ENCODE measurements at places on chromosomes 2 and 18.

GRCh38 chr2:234410526-234410925, 86.4 kb downstream of the ARL4C start:
- DNase-seq, result no peak

DNA sequence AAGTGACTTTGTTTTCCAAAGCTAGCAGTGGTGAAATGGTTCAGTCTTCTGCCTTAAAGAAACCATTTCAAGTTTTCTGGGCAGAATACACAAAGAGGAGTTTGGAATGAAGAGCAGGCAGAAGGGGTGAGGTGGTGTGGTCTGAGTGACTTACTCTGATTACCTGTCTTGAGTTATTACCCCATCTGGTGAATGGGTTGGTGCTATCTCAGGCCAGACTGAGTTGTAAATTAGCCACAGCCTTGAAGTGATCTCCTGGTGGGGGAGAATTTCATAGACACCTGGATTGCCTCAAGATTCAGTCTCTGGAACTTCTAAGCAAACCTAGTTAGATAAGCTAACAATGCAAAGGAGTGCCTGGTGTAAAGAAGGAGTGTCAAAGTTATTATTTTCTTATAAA, 983.5 kb upstream of the NXPH2 start:
- DNase-seq, result no peak

- no peak for DNase-seq
Observed at GRCh38 chr2:173903601-173904394, 61.4 kb downstream of the SP3 start.

DNA sequence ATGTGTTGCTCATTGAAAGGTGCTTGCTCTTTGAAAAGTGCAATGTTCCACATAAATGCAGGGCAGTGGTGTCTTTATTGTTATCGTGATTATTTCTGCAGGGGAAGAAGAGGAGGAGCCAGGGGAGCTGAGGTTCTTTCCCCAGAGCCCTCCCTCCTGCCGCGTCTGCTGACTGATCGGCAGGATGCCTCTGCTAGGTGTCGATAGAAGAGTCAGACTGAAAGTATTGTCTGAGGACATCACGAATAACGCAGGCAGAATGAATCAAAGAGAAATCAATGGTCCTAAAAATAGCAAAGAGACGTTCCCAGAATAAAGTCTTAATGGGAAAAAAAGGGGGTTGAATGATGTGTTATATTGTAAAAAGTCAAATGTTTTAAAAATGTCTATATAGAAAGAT, 47.4 kb upstream of the SIX3 start:
- no peak for DNase-seq

GRCh38 chr2:46460241-46460921, 19.0 kb upstream of the TMEM247 start:
- no peak for DNase-seq

DNA sequence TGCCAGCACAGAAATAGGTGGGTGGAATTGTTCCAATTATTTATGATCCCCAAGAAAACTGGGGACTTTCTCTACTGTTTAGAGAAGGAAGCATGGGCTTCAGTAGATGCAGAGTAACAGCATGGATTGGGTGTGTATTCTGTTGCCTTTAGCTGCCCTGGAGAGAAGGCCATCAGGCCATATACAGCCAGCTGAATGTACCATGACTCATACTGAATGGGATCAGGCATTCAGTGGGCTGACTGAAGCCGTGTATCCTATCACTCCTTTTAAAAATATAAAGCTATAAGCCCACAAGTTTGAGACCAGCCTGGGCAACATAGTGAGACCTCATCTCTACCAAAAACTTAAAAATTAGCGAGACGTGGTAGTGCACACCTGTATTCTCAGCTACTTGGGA, 16.7 kb upstream of the PLEKHM3 start:
- DNase-seq, result no peak

GRCh38 chr2:128346291-128347170, 27.9 kb upstream of the HS6ST1 start:
- no peak for DNase-seq

DNA sequence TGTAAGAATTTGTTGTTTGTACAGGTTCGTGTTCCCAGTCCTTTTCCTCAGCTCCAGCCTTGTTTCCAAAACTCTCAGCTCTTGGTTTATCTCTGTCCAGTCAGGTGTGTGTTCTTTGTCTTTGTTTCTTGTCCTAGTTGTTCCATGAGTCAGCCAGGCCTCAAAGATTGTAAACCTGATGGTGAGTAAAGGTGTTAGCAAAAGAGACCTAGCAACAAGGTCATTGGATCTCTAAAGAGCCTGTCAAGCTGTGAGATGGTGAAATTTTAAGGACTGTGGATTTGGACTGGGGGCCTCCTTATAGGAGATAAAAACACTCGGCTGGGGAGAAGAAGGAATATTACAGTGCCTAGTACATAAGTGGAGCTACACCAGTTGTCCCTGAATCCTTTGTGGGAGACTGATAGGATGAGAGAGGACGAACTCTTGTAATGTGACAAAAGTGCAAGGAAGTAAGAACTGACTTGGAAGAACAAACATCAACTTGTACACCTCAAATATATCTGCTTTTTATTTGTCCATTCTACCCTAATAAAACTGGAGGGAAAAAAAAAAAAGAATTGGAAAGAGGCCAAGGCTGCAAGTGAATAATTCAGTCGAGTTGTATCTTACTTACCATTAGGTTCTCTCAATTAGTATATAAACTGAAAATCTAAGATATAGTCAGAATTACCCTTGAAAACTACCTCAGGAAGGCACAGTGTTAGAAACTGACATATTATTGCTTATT, 37.2 kb downstream of the ITGA6 start:
- DNase-seq, result no peak

- no peak for DNase-seq
Observed at GRCh38 chr2:219299372-219299760, 9.8 kb downstream of the PTPRN start.

GRCh38 chr18:39692367-39693015, 2126.9 kb upstream of the CELF4 start:
- no peak for DNase-seq

DNA sequence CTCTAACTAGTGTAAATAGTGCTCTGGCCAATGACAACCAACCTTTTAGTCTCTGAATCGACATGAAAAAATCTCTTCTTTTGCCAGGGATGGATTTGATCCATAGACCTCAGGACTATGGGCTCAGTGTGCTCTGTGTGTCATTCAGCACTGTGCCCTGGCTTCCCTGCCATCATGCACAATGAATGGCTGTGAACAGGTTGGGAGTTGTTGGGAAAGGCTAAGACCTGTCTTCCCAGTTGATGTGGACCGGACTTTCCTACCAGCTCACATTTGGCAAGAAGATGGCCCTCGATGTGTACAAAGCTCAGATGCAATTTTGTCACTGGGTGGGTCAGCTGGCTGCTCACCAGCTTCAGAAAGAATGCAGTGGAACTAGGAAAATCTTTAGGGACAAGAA, 26.0 kb upstream of the ARHGAP25 start:
- DNase-seq, result no peak

- DNase-seq, result no peak
Observed at GRCh38 chr18:70284976-70285620, 3.7 kb upstream of the SOCS6 start.

GRCh38 chr18:72458271-72458670, 85.9 kb downstream of the CBLN2 start:
- DNase-seq, result no peak

DNA sequence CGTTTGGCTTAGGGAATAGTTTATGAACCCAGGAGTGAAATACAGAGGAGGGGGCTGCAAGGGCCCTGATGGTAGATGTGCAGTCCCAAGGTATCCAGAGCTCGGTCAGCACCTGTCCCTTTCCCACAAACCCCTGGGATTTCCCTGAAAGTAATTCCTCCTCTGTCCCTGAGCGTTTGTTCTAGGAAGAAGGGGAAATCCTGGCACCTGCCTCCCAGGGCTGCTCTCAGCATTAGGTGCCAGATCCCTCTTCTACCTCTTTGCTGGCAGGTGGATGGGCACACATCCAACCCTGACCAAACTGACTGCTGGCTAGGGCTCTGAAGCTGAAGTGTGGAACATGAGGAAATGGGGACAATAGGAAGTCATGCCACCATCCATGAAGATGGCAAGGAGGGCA, 824.0 kb downstream of the SLC4A3 start:
- no peak for DNase-seq
